ENCODE measurements at places on chromosomes 12 and 14.

GRCh38 chr14:102996941-102997340 is 60.4 kb downstream of the CDC42BPB start:
- no peak for DNase-seq

DNA sequence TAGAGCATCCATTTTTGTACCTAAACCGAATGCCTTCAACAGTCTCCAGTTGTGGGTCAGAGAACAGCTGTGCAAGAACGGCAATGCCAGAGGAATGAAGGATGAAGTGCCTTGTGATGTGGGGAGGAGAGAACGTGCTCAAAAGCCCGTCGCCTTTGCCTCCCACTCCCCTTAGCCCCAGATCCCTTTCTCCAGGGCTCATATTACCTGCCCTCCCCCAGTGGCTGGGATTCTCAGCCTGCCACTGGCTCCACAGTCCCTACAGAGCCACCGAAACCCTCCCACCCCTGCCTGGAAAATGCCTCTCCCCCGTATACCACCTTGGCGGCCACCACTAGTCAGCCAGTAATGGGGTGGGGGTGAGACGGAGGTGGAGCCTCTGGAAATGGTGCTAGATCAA is 158.5 kb downstream of the ZFP36L1 start:
- no peak for DNase-seq

- no peak for DNase-seq
Observed at GRCh38 chr12:131963381-131963780, 13.6 kb downstream of the EP400 start.

DNA sequence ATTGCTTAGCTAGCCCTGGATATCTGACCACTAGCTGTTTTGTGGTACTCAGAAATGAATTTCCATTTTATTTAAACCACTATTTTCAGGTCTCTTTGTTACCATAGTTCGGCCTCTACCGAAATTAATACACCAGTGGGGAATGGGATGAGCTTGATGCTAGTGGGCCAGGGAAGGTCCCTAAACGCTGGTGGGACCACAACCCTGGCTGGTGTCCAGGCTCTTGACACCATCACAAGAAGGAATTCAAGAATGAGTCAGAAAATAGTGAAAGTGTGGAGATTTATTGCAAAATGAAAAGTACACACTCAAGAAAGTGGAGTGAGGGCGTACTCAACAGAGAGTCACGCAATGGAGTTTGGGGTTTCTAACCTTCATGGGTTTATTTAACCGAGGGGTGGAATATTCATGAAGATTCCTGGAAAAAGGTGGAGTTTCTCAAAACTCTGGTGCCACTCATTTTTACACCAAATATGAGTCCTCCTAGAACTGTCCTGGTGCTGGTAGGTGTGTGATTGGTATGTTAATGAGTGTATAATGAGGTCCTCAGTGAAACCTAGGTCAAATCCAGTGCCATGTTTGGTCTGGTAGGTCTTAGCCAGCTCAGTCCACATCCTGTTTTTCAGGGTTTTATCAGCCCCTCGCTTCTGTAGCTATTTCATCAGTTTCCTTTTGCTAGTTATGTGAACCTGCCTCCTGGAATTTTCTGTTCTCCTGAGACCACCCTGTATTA is 38.9 kb upstream of the LRP6 start:
- DNase-seq: no peak

- DNase-seq: no peak
Observed at GRCh38 chr14:33249233-33249820, 310.6 kb downstream of the NPAS3 start.

- no peak for DNase-seq
Observed at GRCh38 chr14:92382677-92383076, 59.7 kb downstream of the SLC24A4 start.

- DNase-seq: no peak
Observed at GRCh38 chr12:46492471-46493085, 120.0 kb upstream of the SLC38A2 start.

GRCh38 chr12:121800694-121801594 is 2.9 kb upstream of the SETD1B start:
- no peak for DNase-seq

DNA sequence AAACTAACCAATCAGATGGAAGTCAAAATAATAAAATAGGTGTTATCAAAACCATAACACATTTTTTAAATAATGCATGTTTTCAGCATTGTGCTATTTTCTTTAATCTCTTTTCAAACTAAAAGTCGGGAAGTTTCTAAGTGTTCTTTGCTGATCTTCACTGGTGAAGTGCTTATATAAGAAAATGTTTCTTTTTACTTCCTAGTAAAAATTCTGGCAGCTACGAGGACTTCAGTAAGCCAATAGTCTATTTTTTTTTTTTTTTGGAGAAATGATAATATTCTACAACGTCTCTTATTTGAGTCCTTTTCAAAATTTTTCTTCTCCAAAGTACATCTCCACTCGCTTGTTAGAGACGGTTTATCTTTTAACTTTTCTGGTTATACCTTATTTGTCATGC is 448.0 kb downstream of the SLC6A15 start:
- DNase-seq: no peak

DNA sequence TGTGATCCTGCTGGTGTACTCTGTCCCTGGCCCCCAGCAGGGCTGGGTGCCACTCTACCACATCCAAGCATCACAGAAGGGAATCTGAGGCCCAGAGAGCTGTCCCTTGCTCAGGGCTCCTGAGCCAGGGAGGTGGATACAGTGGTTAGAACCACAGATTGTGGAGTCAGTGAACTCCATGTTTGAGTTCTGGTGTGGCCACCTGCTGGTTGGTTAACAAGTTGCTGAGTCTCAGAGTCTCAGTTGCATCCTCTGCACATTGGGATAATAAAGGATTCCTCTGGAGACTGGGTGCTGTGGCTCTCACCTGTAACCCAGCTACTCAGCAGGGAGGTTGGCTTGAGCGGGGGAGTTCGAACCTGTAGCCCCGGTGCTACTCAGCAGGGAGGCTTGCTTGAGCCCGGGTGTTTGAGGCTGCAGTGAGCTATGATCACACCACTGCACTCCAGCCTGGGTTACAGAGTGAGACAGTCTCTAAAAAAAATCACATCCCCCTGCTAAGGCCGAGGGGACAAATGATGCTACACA is 39.4 kb downstream of the MVK start:
- DNase-seq: no peak

All from activated CD4-positive, alpha-beta T cell treated with anti-CD3 and anti-CD28 coated beads for 24 hours (primary cell).